ENCODE measurements at places on chromosomes 12 and 14.

GRCh38 chr14:92516344-92516965 is 2.9 kb downstream of the RIN3 start:
- peaks cover 49% of the 10 kb centered on the region for H3K4me1 ChIP-seq
- no peak overlapping the region for H3K27ac ChIP-seq
- no peaks in the 10 kb centered on the region for H3K27me3 ChIP-seq
- peak overlapping the region; percentile 79 for H3K4me3 ChIP-seq

- H3K27ac ChIP-seq, result no peak overlapping the region
- DNase-seq, result no peak
- H3K27me3 ChIP-seq, result no peaks in the 10 kb centered on the region
- no peaks in the 10 kb centered on the region for H3K36me3 ChIP-seq
Observed at GRCh38 chr12:117067638-117068037, 31.6 kb downstream of the TESC start.

- peaks cover 4% of the 10 kb centered on the region for H3K36me3 ChIP-seq
- no peaks in the 10 kb centered on the region for H3K27me3 ChIP-seq
- no peak for DNase-seq
- no peak overlapping the region for H3K27ac ChIP-seq
- no peak overlapping the region for H3K4me3 ChIP-seq
Observed at GRCh38 chr14:51869411-51870100, 9.1 kb downstream of the GNG2 start.

DNA sequence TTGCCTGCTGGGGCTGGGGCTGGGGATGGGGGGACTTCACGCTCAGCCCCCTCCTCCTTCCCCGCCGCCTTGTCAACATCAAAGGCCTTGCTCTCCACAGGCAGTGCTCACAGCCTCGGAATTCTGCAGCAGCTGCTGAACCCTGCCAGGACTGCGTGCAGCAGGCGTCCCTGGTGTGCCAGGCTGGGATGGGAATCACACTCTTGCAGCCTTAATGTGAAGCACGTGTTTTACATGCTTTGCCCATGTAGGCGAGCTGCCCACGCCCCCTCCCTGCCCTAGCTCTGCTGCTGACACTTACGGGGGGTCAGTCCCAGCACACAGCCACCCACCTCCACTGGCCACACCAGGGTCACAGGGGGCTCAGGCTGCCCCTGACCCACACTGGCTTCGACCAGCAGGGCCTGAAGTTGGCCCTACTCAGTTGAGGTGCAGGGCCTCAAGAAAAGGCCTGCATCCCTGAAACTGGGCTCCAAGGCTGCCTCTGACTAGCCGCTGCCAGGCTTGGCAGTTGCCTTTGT is 276.2 kb upstream of the RTL1 start:
- H3K4me1 ChIP-seq, result no peaks in the 10 kb centered on the region
- no peak overlapping the region for H3K27ac ChIP-seq
- no peaks in the 10 kb centered on the region for H3K27me3 ChIP-seq

- DNase-seq, result no peak
- H3K27me3 ChIP-seq, result no peaks in the 10 kb centered on the region
- no peaks in the 10 kb centered on the region for H3K4me1 ChIP-seq
- H3K27ac ChIP-seq, result no peak overlapping the region
- no peak overlapping the region for H3K4me3 ChIP-seq
Observed at GRCh38 chr12:56537546-56537945, 15.9 kb downstream of the RBMS2 start.

DNA sequence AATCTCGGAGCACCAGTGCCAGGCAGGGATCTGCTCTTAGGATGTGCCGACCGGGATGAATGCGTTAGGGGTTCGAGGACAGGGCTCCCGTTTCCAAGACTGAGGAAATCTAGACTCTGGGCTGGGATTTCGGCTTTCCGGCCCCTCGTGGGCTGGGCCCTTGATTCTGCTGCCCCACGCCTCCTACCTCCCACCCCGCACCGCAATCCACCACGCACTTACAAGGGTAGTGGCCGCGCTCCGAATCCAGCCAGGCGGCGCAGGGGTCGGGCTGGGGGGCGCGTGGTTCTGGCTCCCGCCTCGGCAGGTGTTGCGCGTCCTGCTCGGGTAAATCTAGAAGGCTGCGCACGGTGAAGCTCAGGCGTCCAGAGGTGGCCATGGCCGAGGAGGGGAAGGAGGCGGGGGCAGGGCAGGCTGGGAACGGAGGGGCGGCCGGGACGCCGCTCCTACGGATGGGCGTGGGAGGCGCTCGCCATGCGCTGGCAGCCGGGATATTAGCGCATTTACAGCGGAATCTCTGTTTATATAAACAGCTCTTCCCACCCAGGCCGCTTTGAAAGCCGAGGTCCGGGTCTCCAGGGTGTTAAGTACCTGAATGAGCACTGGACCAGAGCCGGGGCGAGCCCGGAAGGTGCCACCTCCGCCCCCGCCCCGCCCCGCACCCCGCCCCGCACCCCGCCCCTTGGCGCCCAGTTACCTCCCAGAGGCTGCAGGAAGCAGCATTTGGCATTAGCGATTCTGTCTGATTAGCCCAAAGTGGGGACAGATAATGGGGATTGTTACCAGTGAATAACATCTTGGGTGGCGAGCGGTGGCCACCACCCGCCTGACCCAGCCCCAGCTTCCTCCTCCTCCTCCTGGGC is at the start of gene NKX2-8:
NKX2-8 (minus strand) TSS at position 604 of the 863 bp plus-strand sequence; CDS start at position 379, 225 bp downstream.
- H3K4me3 ChIP-seq, result peak within 1 kb of the TSS; percentile 9
- DNase-seq, result no peak
- H3K27ac ChIP-seq, result no peak within 1 kb of the TSS

All from naive B cell (primary cell).